ENCODE measurements at places on chromosomes 1 and 21. TPM values are rescaled to one million over a fixed set of nuclear protein-coding genes. Genes with fewer than 3 reads are reported as not detected.

Gene TNFSF18
- total RNA-seq = 4.5 TPM

Gene MAP1LC3C
- total RNA-seq = not detected

DNA sequence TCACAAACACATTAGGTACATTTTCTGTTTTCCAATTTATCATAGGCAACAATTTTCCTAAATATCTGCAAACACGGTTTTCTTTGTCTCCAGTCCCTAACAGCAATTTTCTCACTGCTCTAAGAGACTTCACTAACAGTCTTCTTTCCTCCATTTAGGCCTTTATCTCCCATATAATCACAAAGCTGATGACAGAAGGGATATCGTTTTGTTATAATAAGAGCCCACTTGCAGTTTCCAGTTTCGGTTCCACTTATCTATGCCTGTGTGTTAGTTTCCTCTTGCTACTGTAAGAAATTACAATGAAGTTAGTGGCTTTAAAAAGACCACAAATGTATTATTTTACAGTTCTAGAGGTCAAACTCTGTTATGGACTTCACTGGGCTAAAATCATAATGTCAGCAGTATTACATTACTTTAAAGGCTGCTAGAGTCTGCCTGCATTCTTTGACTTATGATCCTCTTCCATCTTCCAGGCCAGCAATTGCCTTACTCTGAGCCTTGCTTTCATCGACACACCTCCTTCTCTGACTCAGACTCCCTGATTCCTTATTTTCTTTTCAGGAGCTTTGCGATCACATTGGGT, 549.3 kb downstream of the NCAM2 start:
- DNase-seq = no peak

Gene USF1
- total RNA-seq = 49.2 TPM

Gene HHIPL2
- total RNA-seq = 24.7 TPM

- DNase-seq = no peak
Measured at GRCh38 chr1:33445108-33445507, 14.2 kb upstream of the PHC2 start.

Gene TRAF3IP3
- total RNA-seq = not detected
